ENCODE measurements at places on chromosomes 1 and 21. TPM values are rescaled to one million over a fixed set of nuclear protein-coding genes. Genes with fewer than 3 reads are reported as not detected.

- no peak for DNase-seq
Observed at GRCh38 chr1:3945916-3946840, 46.1 kb upstream of the C1orf174 start.

DNA sequence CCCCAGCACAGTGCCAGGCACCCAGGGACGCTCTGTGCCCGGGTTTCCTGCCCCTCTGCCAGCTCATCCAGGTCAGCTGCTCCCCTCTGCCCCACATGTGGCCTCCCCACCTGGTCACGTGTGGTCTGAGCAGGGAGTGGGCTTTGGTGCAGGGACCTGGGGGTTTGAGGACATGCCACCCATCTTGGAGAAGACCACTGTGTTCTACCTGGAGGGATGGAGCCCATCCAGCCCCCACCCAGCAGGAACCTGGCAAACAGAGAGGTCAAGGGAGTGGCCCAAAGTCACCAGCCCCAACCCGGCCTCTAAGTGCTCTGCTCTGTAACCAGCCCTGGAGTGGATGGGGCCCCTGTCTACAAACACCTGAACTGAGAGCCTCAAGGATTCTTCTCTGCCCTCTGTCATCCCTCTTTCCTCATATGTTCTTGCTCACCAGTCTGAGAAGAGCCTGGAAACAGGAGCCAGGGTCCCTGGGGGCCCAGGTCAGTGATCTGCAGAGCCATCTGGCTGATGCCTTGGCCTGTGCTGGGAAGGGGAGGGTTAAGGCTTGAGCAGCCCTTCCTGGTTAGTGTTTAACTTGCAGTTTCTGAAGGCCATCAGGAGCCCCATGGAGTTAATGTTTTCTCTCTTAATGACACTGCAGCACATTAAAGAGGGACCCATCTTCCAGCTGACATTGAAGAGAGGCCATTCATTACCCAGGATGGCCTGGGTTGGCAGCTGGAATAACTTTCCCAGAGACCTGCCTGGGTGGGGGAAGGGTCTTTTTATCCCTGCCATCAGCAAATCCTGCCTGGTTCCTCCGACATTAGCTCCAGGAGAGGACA is 235.4 kb downstream of the PTPRU start:
- no peak for DNase-seq

GRCh38 chr21:42344631-42345030 is 6.2 kb downstream of the TFF2 start:
- DNase-seq = no peak

DNA sequence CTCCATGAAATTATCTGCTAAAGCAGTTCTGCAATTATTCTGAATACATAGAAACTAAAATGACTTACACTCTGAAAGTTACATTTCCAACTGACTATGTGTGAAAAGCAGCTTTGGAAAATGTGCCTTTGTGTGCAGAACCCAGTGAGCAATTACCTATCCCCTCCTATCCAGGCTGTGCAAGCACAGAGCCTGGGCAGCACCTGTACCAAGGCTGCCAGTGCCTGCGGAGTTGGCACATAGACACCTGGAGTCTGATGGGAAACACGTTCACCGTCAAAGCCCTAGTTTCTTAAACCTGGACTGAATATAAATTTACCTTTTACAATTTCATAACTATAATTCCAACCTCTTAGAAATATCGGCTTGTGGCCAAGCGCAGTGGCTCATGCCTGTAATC is 307.3 kb downstream of the KCNH1 start:
- DNase-seq = no peak

DNA sequence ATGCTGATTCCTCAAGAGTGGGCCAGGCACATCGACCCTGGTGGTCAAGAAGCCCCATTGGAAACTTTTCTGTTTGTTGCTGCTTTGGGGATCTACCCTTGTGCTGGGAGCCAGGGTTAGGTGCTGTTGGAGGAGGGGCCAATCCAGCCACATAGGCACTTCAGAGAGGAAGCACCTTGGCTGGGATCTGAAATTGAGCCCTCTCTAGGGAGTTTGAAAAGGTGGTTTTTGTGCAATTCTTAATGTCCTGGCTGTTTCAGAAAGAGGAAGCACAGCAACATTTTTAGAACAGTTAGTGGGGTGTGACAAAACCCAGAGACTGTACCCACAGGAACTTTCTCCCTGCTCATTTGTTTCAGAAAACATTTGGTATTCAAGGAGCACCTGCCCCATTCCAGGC is 17.2 kb upstream of the BEND5 start:
- no peak for DNase-seq

DNA sequence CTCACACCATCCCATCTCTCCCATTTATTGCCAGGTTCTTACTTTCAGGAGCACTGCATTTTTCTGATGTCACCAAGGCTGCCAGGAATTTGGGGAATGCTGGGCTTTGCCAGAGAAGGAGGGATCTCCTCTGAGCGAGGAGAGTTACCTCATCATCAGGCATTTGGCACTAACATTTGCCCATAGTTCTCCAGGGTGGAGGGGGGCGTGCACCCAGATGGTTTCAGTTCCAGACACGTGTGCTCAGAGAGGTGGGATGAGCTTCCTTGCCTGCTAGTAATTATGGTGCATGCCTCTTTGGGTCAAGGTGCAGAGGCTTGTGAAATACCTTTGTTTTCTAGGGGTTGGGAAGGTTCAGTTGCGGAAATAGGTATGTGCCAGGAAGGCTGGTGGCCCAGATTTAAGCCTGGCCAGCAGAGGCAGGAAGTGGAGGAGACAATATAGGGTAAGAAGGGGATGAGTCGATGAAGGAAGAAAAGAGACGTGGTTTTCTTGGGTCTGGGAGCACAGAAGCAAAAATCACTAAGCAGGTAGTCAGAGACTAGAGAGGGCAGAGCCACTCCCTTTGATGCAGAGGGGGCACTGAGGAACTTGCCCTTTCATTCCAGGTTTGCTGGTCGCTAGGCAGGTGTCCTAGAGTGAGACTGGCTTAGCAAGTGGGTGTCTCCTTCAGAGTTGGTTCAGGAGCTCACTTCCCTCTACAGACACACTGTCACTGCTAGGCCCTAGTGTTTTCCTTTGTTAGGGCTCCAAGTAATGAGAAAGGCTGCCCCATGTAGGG is 7.2 kb downstream of the TUFT1 start:
- DNase-seq = no peak

DNA sequence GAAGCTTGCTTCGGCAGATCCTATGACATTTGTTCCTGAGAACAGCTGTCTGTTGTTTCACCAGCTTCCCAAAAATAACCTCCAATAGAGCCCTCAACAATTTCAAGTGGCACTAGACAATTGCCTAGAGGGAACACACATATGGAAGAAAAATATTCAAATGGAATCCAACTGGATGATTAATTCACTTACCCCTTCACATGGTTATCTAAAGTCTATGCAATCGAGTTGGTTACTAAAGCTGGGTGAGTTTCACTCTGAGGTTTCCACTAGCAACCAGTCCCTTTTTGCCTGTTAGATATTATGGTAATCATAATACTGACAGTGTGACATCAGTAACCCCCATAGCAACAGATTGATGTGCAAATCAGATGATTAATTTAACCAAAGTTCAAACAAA is at the start of gene LEMD1:
LEMD1 (minus strand) TSS at position 259 of the 400 bp plus-strand sequence. CDS start 1,520 bp downstream, outside the sequence.
- DNase-seq = no peak

- DNase-seq = no peak
Observed at GRCh38 chr1:204383163-204383904, 23.6 kb upstream of the PLEKHA6 start.

DNA sequence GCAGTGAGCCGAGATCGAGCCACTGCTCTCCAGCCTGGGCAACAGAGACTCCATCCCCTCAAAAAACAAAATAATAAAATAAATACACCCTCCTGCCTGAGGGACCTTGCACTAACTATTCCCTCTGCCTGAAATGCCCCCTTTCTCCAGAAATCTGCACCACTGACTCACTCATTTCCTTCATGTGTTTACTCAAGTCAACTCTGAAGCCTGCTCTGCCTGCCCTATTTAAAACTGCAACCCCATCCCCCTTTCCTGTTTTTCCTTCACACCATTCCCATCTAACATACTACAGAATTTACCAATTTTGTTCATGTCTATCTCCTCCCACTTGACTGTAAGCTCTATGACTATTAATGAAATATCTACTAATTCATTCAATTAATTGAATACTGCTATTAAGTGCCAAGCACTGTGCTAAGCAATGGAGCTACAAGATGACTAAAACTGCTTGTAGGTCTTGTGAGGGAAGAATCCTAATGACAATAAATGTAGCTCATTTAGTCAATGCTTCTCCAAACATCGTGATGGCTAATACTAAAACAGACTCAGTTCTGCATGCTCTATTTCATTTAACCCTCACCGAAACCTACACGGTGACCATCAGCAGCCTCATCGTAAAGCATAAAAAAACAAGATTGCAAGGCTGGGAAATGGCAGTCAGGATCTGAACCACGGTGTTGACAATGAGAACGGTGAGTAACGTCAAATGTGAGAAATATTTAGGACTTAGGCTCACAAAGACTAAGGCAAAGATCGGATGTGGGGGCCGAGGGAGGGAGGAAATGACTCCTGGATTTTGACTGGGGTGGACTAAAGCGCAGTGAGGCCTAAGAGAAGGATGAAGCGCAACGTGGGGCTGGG is 749 bp upstream of the TMEM39B start:
- DNase-seq = no peak

- DNase-seq = no peak
Observed at GRCh38 chr21:27380303-27380702, 413.4 kb upstream of the ADAMTS5 start.

DNA sequence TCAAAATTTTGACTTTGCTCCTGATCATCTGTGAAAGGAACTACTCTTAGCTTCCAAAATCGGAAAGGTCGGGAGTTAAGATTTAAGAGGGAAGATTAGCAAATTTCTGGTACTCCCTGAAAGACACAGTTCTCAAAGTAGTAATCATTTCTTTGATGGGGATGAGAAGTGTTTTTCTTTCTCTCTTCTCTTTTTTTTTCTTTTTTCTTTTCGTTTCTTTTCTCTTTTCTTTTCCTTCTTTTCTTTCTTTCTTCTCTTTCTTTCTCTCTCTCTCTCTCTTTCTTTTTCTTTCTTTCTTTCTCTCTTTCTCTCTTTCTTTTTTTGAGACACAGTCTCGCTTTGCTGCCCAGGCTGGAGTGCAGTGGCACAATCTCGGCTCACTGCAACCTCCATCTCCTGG is 5.1 kb upstream of the RAB29 start:
- DNase-seq = no peak

- no peak for DNase-seq
Observed at GRCh38 chr1:204894031-204894430, 23.4 kb downstream of the NFASC start.

DNA sequence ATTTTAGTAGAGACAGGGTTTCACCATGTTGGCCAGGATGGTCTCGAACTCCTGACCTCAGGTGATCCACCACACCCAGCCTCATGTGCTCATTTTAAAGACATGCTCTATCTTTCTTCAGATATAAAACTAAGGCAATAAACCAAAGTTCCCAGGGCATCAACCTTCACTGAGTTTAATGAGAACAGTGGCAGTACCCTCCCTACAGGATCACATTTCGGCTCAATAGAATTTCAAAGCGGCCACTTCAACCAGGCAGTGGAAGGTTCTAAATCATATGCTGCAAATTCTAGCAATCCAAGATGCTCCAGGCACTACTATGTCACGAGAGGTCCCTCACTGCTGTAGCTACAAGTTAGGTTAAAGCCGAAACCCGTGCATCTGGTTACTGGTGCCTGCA is 45.5 kb downstream of the PARP1 start:
- no peak for DNase-seq

GRCh38 chr1:10677491-10678391 is 118.7 kb downstream of the CASZ1 start:
- DNase-seq = no peak

- DNase-seq = no peak
Observed at GRCh38 chr1:95252422-95252821, 18.4 kb downstream of the RWDD3 start.

DNA sequence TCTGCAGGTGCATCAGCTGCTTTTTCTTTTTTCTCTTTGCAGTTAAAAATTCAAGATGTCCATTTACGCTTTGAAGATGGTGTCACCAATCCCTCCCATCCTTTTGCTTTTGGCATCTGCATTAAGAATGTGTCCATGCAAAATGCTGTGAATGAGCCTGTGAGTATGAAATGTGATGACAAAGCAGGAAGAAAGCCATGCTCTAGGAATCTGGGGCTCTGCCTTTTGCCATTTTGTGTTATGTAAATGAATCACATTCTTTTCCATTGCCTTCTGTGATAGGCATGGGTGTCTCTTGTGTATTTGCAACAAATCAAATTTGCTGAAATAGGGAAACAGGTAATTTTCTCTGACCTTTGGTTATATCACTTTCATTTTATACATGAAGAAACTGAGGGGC is 19.4 kb downstream of the VPS13D start:
- DNase-seq = no peak

- no peak for DNase-seq
Observed at GRCh38 chr1:5756434-5757186, 235.6 kb downstream of the NPHP4 start.

DNA sequence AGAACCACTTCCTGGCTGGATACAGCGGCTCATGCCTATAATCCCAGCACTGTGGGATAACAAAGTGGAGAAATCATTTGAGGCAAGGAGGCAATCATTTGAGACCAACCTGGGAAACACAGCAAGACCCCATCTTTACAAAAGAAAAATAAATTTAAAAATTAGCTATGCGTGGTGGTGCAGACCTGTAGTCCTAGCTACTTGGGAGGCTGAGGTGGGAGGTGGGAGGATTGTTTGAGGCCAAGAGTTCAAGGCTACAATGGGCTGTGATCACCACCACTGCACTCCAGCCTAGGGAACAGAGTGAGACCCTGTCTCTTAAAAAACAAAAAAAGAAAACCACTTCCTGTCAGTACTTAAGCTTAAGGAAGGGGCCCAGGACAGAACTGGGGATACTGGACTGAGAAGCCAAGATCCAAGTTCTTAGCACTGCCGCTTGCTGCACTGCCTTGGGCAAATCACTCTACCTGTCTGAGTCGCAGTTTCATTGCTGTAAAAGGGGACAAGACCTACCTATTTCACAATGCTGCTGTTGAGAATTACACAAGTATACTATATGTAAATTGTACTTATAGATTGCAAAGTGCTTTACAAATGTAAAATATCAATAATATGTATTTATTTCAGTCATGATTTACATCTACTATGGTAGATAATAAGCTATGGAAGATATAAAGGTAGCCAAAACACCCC is 154.9 kb downstream of the RERE start:
- no peak for DNase-seq

GRCh38 chr1:224996266-224996665 is 66.8 kb downstream of the DNAH14 start:
- DNase-seq = no peak

MYCL gene
- total RNA-seq = 0.20 TPM

ERRFI1 gene
- total RNA-seq = 1.2 TPM

PCSK9 gene
- not detected for total RNA-seq

CALML6 gene
- 0.87 TPM for total RNA-seq

PKLR gene
- total RNA-seq = not detected

ARHGAP29 gene
- not detected for total RNA-seq

CD1E gene
- total RNA-seq = not detected

All from activated naive CD8-positive, alpha-beta T cell treated with anti-CD3 and anti-CD28 coated beads for 36 hours (primary cell).